Smooth muscle cell of the pulmonary artery (primary cell): ENCODE measurements at places on chromosomes 5 and 9. TPM values are rescaled to one million over a fixed set of nuclear protein-coding genes. Genes with fewer than 3 reads are reported as not detected.

Gene POU5F2
- 1.1 and 1.2 TPM in 2 replicates for total RNA-seq

Gene LSM11
- 5.0 and 6.1 TPM in 2 replicates for total RNA-seq

Gene DIAPH1
- 32.1 and 43.1 TPM in 2 replicates for total RNA-seq

Gene NTMT1
- total RNA-seq, result 31.7 and 32.8 TPM in 2 replicates

Gene CXCL14
- total RNA-seq, result 0.26 TPM in 1 of 2 replicates, not detected in the other

Gene SLC6A19
- not detected in 2 replicates for total RNA-seq

Gene GPR150
- total RNA-seq, result 0.40 and 0.46 TPM in 2 replicates

Gene CNTNAP3
- total RNA-seq, result 6.4 and 17.7 TPM in 2 replicates

Gene FAM219A
- total RNA-seq, result 12.5 and 21.2 TPM in 2 replicates

Gene HIGD2A
- total RNA-seq, result 41.9 and 44.1 TPM in 2 replicates

Gene PRSS3
- 12.1 and 14.8 TPM in 2 replicates for total RNA-seq

Gene SHOC1
- under 0.01 TPM in 1 of 2 replicates, not detected in the other for total RNA-seq

Gene SMIM33
- total RNA-seq, result not detected in 2 replicates

Gene ATP10B
- 0.03 TPM in 1 of 2 replicates, not detected in the other for total RNA-seq

Gene PKD2L2
- not detected in 2 replicates for total RNA-seq

Gene PGM5
- 16.3 and 33.3 TPM in 2 replicates for total RNA-seq

Gene FNBP1
- total RNA-seq, result 41.9 and 49.1 TPM in 2 replicates

Gene SHROOM1
- 2.7 and 7.0 TPM in 2 replicates for total RNA-seq

Gene CENPH
- total RNA-seq, result 3.2 and 8.1 TPM in 2 replicates

Gene SARDH
- 5.0 and 11.7 TPM in 2 replicates for total RNA-seq

Gene ISL1
- total RNA-seq, result 0.03 and 0.20 TPM in 2 replicates

Gene ANP32B
- 9.2 and 12.9 TPM in 2 replicates for total RNA-seq

Gene CNTFR
- 0.07 TPM in 1 of 2 replicates, not detected in the other for total RNA-seq

Gene SLC25A2
- total RNA-seq, result 0.13 and 0.26 TPM in 2 replicates

Gene ADGRD2
- total RNA-seq, result not detected in 2 replicates

Gene PCDHGB7
- 13.8 and 14.7 TPM in 2 replicates for total RNA-seq

Gene NUTM2F
- total RNA-seq, result not detected in 2 replicates

Gene STPG3
- total RNA-seq, result not detected in 2 replicates

Gene ADAMTS13
- 4.1 and 6.1 TPM in 2 replicates for total RNA-seq

Gene GLDC
- total RNA-seq, result 0.33 and 2.3 TPM in 2 replicates

Gene LCN2
- not detected in 2 replicates for total RNA-seq

Gene NR2F1-AS1
- 10.7 and 11.4 TPM in 2 replicates for total RNA-seq

Gene PCDHGB5
- 34.3 and 47.0 TPM in 2 replicates for total RNA-seq

Gene FAM221B
- total RNA-seq, result not detected in 2 replicates
